ENCODE measurements at places on chromosomes 4 and X.

- DNase-seq: no peak
Observed at GRCh38 chrX:109830704-109831206, 97.7 kb upstream of the ACSL4 start.

DNA sequence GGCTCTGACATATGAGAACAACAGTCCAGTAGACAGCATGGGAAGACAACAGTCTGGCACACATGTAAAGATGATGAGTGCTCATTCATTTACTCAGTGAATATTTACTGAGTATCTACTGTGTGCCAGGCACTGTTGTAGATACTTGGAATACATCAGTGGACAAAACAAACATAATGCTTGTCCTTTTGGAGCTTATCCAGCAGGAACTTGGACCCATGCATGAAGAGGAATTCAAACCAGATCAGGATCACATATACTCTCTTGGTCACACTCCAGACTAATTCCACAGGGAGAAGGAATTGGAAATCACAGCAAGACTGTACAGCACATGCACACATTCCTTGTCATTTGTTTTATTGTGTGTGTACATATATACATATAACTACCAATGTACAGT, 217.6 kb upstream of the TTC29 start:
- DNase-seq: no peak

- DNase-seq: no peak
Observed at GRCh38 chr4:128835498-128836222, 26.2 kb downstream of the JADE1 start.

- DNase-seq: peak; percentile 60
Observed at GRCh38 chr4:78079726-78080430, 22.8 kb downstream of the FRAS1 start.

- no peak for DNase-seq
Observed at GRCh38 chr4:112865443-112865842, 184.0 kb upstream of the ANK2 start.

- DNase-seq: no peak
Observed at GRCh38 chrX:38216642-38217041, 4.0 kb downstream of the SRPX start.

DNA sequence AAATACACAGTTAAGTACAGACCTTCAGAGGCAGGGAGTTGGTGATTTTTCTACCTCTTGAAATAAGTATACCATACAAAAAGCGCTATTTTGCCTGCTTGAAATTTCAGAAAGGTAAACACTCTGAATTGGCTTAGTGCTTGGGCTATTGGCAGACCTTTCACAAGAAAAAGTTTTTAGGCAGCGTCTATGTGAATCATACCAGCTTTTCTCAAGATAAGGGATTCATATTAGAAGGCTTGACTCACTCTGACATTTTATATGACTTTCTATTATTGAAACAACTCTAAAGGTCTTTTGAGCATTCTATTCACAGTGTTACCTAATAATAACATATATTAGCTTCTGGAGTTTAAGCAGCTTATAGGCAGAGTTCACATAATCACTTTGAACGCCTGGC, 286.4 kb upstream of the FAT1 start:
- DNase-seq: no peak

DNA sequence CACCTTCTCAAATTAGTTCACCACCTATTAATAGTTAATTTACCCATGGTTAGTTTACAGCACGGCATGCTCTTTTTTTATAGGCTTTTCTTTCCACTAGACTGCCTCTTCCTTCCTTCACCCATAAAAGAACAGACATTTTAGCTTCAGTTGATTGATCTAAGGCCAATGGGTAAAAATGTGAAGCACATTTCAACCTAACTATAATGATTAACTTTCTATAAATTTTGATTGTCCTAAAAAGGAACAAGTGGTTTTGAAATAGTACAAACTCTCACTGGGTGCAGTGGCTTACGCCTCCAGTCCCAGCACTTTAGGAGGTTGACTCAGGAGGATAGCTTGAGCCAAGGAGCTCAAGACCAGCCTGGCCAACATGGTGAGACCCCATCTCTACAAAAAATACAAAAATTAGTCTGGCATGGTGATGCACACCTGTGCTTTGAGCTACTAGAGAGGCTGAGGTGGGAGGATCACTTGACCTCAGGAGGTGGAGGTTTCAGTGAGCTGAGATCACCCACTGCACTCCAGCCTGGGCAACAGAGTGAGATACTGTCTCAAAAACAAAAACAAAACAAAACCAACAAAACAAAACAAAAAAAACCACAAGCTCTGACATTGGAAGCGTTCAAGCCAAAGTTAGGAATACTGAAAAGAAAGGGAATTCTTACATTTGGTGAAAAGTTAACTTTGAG, 89.9 kb upstream of the FAT1 start:
- no peak for DNase-seq

GRCh38 chr4:74682567-74683359, 111.6 kb downstream of the BTC start:
- no peak for DNase-seq

- no peak for DNase-seq
Observed at GRCh38 chr4:118888666-118889311, at the start of gene SYNPO2. TSS of gene SYNPO2 (plus strand) at chr4:118888854. CDS start at chr4:118889037, 183 bp downstream.

DNA sequence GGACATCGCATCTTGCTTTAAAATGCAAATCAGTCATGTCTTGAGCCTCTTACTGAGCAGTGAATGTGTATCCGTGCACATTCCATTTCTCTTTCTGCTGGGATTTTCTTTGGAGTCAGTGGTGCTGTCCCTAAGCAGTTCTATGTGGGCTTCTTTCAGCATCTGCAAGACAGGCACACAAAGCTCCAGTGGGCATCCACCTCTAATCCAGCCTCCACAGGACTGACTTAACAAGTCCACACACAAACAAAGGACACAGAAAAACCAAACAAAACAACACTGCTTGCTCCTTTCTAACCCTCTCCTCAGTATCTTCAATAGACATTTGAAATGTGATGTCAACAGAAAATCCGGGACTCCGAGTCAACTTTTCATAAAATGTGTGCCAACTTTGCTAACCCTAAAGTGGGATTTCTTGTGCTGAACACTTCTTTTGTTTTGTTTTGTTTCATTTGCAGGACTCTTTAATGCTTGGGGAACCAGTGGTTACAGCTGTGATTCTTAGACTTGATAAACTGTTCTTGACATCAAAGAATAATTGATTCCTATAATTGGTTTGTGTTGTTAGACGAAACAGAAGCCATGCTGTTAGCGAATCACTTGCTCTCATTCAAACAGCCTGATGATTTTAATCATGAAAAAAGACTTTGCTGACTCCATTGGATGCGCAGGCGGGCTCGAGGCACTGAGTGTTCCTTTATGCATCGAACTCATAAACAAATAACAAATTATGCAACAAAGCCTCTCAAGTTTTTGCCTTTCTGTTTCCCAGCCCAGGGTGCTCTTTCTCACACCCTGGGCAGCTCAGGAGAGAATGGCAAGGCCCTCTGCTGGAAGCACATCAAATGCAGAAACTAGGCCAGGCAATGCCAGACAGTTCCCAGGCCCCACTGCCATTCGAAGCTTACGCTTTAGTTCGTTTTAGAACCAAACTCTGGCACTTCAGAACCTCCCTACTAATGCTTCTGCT, 20.1 kb downstream of the ETNPPL start:
- DNase-seq: no peak

DNA sequence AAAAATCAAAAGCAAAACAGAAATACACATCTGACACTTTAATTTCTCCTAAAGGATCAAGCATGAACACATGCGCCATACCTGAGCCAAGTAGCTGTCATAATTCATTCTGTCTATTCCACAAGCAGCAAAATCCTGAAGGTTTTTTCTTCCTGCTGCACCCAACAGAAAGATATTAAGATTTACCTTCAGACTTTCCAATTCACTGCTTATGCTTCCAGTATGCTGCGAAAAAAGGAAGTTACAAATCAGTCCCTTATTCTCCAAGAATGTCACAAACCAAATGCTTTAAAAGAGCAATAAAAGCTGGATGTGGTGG, 29.2 kb upstream of the FGFBP2 start:
- DNase-seq: no peak

DNA sequence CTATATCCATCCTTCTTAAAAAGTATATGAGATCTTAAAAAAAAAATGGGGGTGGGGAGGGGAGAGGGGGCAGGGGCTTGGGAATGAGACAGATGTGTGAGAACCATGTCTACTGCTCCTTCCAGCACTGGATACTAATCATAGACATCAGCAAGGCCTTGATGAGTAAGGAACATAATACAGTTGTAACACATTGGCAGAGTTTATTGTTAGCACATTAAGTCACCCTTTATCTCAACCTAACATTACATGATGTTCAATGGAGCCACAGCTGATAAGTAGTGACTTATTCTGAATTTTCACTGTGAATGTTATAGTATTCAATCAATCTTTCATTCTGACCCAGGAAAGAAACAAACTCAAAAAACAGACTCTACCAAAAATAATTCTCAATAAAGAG, 47.3 kb upstream of the KCNE5 start:
- DNase-seq: no peak

DNA sequence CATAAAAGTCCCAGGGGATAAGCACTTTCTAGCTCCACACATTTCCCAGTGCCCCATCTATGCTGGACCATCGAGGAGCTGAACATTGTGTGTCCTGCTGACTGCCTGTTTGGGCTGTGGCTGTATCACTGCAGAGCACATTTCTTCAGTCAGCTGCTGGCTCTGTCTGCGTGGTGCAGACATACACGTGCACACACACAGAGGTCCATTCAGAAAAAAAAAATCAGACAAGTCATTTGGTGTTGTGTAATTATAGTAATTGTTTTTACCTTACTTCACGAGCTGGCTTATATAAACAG, 1.1 kb upstream of the PDLIM3 start:
- no peak for DNase-seq
